ENCODE measurements at places on chromosomes 7 and 10.

DNA sequence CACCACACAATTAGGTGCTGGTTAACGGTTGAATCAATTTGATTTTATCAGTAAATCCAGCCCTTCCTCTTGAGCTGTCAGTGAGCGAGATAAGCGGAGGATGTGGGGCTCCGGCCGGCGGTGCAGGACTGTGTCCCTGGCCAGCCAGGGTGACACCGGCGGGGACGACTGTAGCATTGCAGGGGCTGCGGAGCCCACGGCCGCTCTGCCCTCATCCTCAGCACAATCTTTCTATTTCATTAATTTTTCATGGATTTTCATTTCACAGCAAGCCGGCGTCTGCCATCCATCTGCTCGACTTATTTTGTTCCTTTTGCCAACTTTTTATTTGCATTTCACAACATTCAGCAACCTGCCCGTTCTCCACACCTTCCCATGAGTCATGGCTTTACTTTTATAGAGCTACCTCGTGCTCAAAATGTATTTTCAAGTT is 4.7 kb downstream of the ADARB2 start:
- no peak for DNase-seq

DNA sequence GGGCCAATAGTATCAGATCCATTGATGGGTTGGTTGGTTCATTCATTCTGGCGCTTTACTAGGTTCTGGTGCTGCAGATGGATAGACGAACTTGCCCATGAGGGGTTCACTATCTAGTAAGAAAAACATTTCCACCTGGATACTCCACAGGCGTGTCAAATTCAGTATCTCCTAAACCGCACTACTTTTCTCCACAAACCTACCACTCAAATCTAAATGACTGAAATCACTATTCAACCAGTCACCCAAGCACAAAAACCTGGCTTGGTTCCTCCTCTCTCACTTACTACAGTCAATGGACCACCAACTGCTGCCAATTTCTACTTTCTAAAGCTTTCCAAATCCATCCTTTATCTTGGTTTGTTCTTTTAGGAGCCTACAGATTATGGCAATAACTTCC is 572 bp downstream of the AGK start:
- no peak for DNase-seq

DNA sequence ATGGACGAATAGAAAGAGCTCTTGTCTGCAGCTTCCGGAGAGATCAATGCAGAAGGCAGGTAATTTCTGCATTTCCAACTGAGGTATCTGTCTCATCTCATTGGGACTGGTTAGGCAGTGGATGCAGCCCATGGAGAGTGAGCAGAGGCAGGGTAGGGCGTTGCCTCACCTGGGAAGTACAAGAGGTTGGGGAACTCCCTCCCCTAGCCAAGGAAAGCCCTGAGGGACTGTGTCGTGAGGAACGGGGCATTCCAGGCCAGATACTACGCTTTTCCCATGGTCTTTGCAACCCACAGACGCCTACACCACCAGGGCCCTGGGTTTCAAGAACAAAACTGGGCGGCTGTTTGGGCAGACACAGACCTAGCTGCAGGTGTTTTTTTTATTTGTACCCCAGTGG is 186.3 kb downstream of the ETV1 start:
- DNase-seq = no peak

GRCh38 chr10:65751218-65751617 is 1174.6 kb upstream of the LRRTM3 start:
- no peak for DNase-seq

GRCh38 chr7:50397320-50397970 is 52.7 kb downstream of the FIGNL1 start:
- DNase-seq = no peak

- no peak for DNase-seq
These were observed 43.4 kb downstream of the GRK5 start for GRCh38 chr10:119250641-119251314.
